ENCODE measurements at places on chromosomes 3 and 15.

DNA sequence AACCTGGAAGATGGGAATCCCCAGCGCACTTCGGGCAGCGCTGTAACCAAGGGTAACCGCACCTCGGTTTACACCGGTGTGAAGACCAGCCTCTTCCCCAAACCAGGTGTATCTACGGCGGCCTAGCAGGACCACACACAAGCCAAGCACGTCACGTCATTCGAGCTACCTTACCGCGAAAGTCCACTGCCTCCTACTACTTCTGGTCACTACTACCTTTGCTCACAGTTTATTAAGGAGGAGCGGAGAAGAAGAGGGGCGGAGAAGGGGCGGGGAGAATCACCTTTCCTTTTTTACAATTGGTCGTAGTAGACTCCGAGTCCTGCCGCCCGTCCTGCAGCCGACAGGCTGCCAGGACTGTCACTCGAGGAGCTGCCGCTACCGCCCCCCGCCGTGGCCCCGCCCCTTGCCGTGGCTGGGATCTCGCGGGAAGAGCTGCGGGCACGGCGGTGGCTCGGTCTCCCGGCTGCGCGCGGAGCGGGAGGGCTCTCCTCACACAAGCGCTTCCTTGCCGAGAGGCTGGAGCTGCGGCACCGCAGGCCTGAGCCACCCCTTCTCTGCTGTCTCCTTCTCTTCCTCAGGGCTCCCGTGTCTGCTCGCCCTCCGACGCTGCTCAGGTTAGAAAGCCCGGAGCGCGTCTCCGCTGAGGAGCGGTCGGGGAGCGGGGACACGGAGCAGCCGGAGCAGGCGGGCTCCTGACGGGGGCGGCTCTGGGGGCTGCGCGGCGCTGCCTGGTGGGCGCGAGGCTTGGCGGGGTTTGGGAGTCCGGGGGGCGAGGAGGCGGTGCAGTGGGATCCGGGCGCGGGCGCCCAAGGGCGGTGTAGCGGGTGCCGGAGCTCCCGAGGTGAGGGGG is at the start of gene GLCE:
TSS of gene GLCE (plus strand) at position 495 of the 853 bp plus-strand sequence. CDS start 95,172 bp downstream, outside the sequence.
- DNase-seq = peak; percentile 58

DNA sequence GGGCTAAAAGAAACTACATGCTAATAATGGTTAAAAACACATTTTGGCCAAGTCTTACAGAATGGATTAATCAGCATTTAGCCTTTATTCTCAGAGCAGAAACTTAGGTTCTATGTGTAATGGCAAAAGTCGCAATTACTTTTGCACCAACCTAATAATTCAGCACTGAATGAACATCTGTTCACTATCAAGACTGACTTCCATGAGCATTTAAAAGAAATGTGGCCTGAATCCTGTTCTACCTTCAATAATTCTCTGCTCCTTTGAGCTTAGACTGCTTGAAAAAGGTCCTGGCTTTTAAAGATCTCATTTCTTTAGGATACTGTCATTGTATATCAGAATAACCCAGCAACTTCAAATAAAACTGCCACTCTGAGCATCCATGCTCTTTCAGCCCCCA is 145.9 kb downstream of the PDZRN3 start:
- no peak for DNase-seq

DNA sequence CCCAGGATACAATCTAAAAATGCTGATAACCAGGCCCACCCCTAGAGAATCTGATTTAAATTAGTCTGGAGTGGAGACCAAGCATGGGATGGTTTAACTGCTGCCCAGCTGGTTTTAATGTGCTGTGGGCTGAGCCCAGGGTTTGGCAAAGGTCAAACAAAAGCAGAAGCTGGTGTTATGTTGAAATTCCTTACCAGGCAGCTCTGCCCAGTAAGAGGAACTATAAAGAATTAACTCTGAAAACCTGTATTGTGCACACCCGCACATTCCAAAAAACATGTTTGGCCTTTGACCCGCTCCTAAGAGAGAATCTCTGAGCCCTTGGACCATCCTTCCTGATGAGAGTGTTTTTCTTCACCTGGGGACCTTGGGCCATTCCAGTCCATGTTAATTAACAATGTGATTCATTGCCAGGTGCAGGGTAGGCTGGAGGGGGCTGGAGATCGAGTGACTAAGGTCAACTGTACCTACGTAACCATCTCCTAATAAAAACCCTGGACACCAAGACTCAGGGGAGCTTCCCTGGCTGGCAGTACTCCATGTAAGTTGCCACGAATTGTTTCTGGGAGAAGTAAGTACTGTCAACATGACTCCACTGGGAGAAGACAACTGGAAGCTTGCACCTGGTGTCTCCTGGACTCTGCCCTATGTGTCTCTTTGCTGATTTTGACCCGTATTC is 10.9 kb downstream of the CCDC13 start:
- DNase-seq = no peak

DNA sequence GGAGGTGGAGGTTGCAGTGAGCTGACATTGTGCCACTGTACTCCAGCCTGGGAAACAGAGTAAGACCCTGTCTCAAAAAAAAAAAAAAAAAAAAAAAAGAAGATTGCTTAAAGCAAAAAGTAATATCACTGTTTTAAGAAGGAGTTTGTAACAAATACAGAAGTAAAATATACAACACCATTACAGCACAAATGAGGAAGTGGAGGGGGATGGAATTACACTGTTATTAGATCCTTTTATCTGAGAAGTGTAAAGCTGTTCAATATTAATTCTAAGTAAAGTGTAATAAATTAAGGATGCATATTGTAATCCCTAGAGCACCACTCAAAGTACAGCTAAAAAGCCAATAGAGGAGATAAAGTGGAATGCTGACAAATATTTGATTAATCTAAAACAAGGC is 47.0 kb upstream of the SNRPA1 start:
- DNase-seq = no peak

- no peak for DNase-seq
Measured at GRCh38 chr3:191958980-191959671, 498.2 kb downstream of the PYDC2 start.

DNA sequence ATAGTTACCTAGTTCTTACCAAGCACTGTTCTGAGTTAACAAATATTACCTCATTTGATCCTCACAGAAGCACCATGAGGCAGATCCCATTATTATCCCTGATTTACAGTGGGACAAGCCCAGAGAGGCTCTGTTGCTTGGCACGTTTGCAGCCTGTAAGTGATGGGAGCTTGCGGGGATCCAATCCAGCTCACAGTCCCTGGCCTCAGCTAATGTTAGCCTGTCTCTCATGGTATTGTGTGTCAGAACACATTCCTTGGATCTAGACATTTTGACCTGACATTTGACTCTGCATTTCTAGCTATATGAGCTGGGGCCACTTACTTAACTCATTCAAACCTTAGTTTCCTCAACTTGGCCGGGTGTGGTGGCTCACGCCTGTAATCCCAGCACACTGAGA is 246.9 kb upstream of the LRTM1 start:
- DNase-seq = no peak

All from esophagus squamous epithelium (tissue), 5 donors.